ENCODE measurements at places on chromosomes 2 and 18. TPM values are rescaled to one million over a fixed set of nuclear protein-coding genes. Genes with fewer than 3 reads are reported as not detected.

DNA sequence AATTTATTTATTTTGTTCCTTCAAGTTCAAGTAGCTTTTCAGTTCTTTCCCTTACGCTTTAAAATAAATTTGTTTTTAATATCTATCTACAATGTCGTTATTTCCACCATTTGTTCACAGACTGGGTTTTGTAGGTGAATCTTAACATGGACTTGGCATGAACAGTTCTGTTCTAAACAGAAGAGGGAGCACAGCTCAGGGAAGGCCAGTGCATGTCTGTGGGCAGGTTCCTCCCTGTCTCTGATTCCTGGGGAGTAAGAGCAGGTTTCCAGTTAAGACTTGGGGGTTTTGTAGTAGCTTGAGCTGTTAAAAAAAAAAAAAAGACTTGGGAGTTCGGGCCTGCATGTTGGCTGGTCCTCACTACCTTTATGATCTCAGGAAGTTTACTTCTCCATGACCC, 11.1 kb downstream of the TTL start:
- no peak for DNase-seq

DNA sequence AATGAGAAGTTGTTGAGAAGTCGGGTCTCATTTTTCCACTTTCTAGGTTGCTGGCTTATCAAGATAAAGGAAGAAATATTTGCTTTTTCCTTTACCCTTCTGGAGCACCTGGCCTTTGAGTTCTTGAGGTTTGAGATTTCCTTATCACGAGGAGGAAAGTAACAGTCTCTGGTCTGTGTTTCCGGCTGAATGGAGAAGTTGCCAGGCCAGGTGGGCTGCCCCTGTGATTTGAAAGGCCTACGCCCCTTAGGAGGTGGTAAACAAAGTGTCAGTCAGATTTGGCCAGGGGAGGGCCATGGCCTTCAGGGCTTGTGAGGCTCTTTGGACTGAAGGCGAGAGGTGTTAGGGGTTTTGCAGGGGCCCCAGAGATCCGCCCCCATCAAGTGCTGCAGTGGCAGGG, 156.7 kb upstream of the HAAO start:
- no peak for DNase-seq

DNA sequence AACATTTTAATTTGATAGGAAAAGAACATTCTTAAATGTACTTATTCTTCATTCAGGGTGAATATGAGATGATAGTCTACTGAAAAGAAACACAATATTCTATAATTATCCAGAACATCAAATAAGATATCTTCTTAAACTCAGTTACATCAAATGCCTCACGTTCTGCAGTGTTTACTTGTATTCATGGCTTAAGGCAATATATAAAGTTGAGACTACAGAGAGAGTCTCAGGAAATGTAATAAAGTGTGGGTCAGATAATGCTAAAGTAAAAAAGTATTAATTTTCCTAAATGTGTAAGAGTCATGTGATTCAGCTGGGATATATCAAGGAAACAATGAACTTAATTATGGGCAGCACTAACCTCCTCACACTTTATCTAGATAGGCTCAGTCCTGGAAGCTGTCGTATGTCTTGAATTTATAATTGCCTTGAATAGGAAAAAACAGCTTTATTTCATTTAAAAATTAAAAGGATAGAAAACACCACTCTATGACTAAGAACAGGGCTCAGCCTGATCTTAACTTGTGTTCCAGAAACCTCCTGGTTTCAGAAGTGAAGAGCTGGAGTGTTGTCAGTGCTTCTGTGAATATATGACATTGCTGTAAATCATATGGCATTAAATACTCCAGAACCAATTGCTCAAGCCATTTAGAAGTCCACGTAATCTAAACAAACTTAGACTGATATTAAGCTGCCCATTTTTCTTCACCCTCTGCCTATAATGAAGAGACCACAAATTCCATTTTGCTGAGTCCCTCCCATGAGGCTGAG, 240.2 kb downstream of the FSIP2 start:
- no peak for DNase-seq

RHOB gene
- 32.4 TPM for total RNA-seq

PLEK gene
- 24.6 TPM for total RNA-seq

AQP4 gene
- total RNA-seq: 0.10 TPM

CHRND gene
- not detected for total RNA-seq

CAPG gene
- 41.7 TPM for total RNA-seq

DNA sequence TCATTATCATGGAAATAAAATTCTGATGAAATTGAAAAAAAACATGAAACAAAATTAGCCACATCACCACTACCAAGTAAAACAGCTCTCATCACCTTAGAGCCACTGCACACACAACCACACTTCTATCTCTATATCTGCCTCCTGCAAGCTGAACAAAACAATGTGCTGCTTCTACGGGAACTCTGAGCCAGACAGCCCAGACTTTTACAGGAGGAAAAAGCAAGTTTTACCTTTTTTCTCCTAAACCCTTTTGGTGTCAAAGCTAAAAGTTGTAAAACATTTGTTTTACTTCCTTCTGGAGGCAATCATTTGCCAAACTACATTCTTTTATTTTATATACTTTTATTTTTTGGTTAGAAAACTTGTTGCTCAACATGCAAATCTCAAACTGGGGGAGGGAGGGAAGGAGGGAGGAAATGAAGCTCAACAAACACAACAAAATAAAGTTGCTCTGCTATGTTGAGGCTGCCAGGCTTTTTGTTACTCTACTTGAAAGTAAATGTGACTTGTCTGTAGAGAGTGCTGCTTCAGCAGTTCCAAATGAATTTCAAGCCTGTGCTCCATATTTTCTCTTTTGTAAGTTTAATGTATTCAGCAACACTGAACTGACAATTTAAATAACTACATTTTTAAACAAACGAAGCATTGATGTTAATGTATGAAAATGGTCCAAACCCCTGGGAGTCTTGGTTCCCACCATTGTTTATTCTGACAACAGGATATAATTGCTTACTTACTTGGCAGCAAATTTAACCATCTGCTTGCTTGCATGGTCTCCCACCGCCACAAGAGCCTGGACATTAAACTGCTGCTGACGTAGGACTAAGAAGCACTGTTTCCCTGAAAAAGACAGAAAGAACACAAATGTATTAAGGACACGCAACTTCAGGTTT, 24.5 kb downstream of the DARS1 start:
- DNase-seq: peak; percentile 10

- no peak for DNase-seq
These were observed 819.2 kb downstream of the SATB2 start for GRCh38 chr2:198638577-198638976.

DNA sequence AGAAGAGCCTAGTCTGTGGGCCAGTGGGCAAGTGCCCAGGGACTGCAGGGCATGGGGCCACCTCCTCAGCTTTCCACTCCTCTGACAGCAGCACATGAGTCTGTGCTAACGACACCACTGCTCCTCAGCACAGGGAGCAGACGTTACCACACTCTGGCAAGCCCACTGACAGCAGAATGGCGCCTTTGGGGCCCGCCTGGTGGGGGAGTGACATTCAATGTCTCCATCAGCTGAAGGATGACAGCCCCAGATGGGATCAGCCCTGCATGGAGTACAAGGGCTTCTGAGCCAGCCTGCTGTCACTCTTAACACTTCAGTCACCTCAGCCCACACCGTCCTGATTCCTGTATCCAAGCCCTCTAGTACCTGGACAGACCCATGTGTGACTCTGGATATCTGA, 149.4 kb upstream of the SMAD2 start:
- DNase-seq: no peak

GRCh38 chr2:72810165-72810564, 15.7 kb downstream of the EXOC6B start:
- DNase-seq: no peak

RAB6C gene
- total RNA-seq: not detected

DNA sequence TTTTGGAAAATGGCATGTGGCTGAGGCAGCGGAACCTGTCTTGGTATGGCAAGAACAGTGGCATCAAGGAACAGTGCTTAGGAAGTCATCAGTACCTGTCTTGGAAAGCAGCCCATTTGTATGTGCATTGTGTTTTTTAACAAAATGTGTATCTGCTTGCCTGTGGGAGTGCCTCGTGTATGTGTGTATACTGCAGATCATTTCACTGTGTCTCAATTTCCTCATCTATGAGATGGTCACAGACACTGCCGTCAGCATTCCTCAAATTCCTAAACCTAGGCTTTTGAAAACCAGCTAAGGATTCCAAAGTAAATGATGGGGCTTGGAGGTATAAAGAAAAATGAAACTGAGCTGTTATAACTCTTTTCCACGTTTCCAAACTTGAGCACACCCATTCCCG, 441.3 kb downstream of the RND3 start:
- DNase-seq: no peak

Data from T-cell (primary cell).